ENCODE measurements at places on chromosomes 16 and 17. TPM values are rescaled to one million over a fixed set of nuclear protein-coding genes. Genes with fewer than 3 reads are reported as not detected.

DNA sequence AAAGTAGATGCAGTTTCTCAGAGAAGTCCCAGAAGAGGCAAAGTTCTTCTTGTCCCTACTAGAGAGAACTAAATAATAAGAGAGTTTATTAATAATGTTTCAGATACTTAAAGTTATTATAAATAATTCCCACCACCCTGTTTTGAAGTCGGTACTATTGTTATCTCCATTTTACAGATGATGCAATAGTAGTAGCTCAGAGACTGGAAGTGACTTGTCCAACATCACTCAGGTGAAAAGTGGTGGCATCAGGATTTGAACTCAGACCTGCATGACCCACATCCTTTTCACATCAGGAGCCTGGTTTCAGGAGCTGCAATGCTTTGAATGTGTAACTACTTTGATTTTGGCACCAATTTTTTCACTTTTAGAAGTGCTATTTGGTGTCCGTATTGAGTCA, 52.7 kb downstream of the GPR139 start:
- DNase-seq = no peak

- DNase-seq = no peak
Observed at GRCh38 chr17:13420878-13421277, 180.9 kb downstream of the HS3ST3A1 start.

DNA sequence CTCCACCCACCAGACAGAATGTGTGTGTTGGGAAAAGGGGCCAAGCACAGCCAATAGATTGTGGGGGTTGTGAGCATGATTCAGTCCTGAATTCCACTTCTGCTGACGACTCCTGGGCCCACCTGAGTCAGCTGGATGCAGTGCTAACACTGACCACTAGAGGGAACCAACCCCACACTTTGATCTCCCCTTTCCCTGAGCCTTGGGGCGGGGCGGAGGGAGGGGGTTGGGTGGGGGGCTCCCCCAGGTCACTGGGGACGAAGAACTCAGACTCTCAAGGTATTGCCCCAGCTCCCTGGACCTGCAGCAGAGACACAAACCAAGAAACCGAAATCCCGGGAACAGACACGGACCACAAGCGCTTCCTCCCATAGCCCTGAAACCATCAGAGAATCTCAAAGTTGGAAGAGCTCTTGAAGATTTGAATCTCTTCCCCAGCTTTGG, 621 bp upstream of the CSHL1 start:
- peak; percentile 76 for DNase-seq

- DNase-seq = no peak
Observed at GRCh38 chr16:87964049-87964659, 12.9 kb downstream of the BANP start.

DNA sequence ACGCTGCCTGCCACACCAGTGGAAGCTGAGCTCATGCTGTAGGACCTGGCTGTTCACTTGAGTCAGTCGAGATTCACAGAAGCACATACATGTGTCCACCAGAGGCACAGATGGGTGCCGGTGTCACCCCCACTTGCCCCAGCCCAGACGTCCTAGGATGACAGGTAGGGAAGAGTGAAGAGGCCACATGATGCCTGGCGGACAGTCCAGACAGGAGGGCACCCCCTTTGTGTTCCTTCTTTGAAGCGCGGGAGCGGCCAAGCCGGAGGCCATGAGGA, 8.8 kb downstream of the UBE2I start:
- DNase-seq = no peak

GRCh38 chr16:53191413-53191812, 136.6 kb downstream of the CHD9 start:
- DNase-seq = no peak

DNA sequence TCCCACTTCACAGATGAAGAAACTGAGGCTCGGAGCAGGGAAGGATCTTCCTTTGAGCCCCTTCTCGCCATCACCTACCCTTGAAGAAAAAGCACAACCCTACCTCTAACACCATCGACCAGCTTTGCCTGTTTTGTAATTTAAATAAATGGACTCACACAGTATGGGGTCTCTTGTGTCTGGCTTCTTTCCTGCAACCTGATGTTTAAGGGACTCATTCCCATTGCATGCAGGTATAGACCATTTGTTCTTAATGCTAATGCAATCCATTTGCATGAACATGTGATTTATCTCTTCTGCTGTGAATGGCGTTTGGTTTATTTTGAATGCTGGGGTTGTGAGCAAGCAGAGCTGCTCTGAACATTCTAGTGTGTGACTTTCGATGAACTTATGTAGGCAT, 150.8 kb upstream of the FOXF1 start:
- DNase-seq = no peak

DNA sequence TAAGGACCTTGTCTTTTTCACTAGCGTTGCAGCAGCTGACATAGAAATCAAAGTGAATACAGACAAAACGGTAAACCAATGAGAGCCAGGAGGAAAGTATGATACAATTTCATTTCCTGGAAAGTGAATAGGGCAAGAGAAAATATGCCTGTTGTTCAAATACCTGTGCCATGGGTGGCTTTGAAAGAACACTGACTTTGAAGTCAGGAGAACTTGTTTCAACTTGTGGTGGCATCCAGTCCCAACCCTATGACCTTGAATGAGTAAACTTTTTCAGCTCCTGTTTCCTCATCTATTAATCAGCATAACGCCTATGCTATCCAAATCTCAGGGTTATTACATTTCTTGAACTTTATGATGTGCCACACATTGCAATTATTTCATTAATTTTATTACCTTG, 173.7 kb upstream of the HS3ST3A1 start:
- DNase-seq = no peak

UNC13D gene
- total RNA-seq = 7.3 TPM

SLC16A6 gene
- 1.9 TPM for total RNA-seq

Data from posterior vena cava (tissue), 2 donors.